Stimulated activated CD4-positive, alpha-beta T cell treated with anti-CD3 and anti-CD28 coated beads, Interleukin-1b, Interleukin-23, amount 100 ng/mL, for 24 hours (primary cell): ENCODE measurements at places on chromosomes 2 and 18.

GRCh38 chr2:177597759-177598158, 205.2 kb downstream of the AGPS start:
- DNase-seq: no peak

GRCh38 chr2:194769030-194769429, 888.0 kb upstream of the SLC39A10 start:
- no peak for DNase-seq

- no peak for DNase-seq
Observed at GRCh38 chr2:45652090-45653031, 886 bp downstream of the PRKCE start.

GRCh38 chr2:64289251-64289650, 145.0 kb upstream of the PELI1 start:
- DNase-seq: no peak

DNA sequence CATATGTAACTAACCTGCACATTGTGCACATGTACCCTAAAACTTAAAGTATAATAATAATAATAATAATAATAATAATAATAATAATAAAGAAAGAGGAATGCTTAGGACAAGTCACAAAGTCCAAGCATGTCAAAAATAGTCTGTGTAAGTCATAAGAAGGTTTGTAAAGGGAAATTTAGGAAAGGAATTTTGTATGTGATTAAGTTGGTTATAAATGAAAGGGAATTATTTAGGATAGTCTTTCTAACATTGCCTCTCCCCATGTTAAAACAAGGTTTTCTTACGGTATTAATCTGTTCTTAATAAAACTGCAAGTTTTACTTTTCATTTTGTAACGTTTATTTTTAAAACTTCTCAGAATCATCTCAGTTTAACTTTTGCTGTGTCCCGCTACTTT, 62.8 kb downstream of the SESTD1 start:
- DNase-seq: no peak

DNA sequence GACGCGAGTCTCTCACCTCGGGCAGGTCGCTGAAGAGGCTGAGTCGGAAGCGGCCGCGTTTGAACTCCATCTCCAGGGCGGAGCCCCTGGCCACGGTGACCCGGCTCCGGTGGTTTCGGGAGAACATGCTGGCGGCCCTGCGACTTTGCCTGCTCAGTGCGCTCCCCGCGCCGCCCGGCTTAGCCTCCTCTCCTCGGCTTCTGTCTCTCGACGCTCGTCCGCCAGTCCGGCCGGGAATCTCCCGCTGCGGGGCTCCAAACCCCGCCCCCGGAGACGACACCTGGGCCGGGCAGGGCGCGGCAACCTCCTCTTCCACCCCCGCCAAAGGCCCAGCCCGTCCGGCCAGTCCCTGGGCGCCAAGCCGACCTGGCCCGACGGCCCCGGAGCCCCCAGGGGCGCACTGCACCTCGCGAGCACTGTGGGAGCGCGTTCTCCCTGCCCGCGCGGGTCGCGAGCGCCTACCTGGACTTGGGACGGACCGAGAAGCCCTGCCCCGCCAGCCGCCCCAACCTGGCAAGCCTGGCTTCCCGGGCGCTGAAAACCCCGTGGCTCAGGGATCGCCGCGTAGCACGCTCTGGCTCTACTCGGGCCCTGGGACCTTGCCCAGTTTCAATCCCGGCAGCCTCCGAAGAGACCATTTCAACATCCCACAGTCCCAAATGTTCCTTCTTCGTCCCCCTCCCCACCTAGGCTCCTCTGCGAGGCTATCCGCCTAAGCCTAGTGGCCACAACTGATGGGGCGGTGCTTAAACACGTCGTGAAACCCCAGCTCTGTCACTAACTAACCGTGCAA, at the start of gene RTKN:
Gene RTKN, minus strand, starts transcription at position 248 of the 793 bp plus-strand sequence. Its CDS starts 121 bp downstream, at position 127.
- no peak for DNase-seq

GRCh38 chr2:73897240-73897583, 4.4 kb downstream of the ACTG2 start:
- no peak for DNase-seq

- DNase-seq: no peak
Observed at GRCh38 chr2:37219046-37219445, 12.3 kb downstream of the CEBPZ start.

- no peak for DNase-seq
Observed at GRCh38 chr2:97617911-97618310, 28.0 kb upstream of the COX5B start.

DNA sequence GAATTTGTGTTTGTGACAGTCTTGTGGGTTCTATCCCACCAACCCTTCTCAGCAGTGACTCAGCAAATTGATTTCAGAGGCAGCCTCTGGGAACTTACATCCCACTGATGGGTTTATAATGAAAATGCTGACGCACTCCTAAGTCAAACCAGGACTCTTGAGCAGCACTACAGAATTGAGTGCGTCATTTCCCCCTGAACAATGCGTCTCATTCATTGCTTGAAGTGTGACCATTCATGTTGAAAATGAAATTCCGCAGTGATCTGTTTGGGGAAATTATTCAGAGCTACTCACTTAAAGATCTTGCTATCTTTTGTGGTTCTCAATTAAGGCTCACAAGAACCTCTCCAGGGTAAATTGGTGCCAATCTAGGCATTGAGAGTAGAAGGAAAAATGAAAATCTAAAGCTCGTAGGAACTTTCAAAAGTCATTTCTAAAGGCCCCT, 417.7 kb upstream of the SLC14A2 start:
- DNase-seq: peak; percentile 5

DNA sequence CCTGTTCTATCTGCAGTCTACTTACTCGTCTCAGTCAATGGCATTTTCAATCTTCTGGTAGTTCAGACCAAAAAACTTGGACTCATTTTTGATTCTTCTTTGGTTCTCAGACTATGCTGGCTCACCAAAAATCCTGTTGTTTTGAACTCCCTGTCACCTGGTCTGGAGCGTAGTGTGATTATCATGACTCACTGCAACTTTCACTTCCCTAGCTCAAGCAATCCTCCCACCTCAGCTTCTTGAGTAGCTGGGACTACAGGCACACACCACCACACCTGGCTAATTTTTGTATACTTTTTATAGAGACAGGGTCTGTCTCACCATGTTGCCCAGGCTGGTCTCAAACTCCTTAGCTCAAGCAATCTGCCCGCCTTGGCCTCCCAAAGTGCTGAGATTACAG, 163.3 kb upstream of the CDH7 start:
- DNase-seq: no peak

DNA sequence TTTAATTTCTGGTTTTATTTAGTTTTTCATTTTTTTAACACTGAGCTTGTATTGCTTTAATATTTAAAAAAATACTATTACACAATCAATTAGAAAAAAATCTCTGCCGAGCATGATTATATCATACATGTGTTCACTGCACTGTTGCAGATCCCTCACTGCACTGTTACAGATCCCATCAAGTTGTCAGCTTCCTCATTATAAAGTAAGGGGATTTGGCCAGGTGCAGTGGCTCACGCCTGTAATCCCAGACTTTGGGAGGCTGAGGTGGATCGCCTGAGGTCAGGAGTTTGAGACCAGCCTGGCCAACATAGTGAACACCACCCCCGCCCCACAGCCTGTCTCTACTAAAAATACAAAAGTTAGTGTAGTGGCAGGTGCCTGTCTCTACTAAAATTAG, 33.0 kb upstream of the METTL21A start:
- no peak for DNase-seq

DNA sequence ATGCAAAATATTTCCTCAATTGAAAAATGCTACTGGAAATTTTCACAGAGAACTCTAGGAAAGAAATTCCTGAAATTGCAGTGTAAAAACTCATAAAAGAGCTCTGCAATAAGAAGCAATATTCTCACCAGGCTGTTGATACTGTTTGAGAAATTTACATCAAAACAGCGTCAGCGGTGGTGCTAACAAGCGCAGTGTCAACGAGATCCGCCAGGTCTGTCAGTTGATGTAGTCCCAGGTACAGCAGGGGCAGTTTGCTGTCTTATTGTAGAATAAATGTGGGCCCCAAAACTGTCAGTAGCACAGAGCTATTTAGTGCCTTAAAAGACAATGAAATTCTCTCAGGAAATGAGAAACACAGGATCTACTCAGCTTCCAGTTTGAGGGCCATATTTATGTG, 611.2 kb downstream of the ARHGAP15 start:
- DNase-seq: no peak

- no peak for DNase-seq
Observed at GRCh38 chr18:70907673-70908072, 618.8 kb downstream of the SOCS6 start.

- no peak for DNase-seq
Observed at GRCh38 chr2:126620302-126620701, 35.7 kb upstream of the GYPC start.

DNA sequence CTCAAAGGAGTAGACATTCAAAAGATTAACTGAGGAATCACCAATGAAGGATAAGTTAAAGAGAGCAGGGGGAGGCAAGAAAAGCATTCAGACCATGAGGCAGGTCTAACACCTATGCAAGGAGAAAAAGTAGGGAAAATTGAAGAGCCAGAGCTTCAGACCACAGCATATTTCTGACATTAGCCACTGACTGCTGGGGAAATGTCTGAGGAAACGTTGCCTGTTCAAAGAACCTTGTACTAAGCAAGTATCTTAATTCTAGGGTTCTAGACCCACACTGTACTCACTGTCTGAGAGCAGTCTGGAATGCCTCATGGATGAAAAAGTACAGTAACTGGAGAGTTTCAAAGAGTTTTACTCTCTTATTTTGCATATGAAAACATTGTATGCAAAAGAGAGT, 39.5 kb upstream of the TFPI start:
- no peak for DNase-seq

- DNase-seq: no peak
Observed at GRCh38 chr2:239006622-239007285, 158.9 kb downstream of the TWIST2 start.
